Stimulated activated CD4-positive, alpha-beta T cell treated with anti-CD3 and anti-CD28 coated beads, Interleukin-2, amount 100 ng/mL, for 4 hours (primary cell): ENCODE measurements at places on chromosomes 6 and 20.

- DNase-seq = no peak
Measured at GRCh38 chr6:117483004-117483644, 650 bp downstream of the DCBLD1 start.

DNA sequence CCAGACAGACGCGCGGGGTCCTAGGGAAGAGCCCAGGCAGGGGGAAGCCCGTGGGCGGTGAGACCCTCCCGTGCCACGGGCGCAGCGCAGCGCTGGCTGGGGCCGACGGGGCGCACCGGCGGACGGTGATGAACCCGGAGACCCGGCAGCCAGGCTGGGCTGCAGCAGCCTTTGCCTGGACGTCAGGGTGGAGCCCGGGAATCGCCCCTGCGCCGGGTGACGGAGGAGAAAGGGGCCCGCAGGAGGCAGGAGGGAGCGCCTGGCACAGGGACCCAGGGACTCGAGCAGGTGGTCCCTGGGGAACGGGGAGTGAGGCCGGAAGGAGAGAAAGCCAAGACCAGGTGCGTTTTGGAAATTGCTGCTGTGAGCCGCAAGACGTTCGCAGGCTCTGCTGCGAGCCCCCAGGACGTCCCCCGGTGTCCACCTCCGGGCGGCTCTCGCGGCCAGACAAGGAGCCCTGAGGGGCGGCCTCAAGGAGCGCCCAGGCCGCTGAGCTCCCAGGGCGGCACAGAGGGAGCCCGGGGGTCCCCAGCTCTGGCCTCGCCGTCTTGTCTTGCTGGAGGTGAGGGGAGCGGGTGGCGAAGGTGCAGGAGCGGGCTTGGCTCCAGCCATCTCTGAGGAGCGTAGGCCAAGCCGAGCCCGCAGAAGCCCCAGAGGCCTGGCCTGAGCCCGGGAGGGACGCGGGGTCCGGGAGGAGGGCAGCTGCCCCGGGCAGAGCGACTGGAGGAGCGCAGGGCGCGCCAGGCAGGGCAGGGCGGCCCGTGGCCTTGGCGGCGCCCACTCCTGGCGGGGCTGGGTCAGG lies 191.2 kb upstream of the PDE10A start:
- no peak for DNase-seq

DNA sequence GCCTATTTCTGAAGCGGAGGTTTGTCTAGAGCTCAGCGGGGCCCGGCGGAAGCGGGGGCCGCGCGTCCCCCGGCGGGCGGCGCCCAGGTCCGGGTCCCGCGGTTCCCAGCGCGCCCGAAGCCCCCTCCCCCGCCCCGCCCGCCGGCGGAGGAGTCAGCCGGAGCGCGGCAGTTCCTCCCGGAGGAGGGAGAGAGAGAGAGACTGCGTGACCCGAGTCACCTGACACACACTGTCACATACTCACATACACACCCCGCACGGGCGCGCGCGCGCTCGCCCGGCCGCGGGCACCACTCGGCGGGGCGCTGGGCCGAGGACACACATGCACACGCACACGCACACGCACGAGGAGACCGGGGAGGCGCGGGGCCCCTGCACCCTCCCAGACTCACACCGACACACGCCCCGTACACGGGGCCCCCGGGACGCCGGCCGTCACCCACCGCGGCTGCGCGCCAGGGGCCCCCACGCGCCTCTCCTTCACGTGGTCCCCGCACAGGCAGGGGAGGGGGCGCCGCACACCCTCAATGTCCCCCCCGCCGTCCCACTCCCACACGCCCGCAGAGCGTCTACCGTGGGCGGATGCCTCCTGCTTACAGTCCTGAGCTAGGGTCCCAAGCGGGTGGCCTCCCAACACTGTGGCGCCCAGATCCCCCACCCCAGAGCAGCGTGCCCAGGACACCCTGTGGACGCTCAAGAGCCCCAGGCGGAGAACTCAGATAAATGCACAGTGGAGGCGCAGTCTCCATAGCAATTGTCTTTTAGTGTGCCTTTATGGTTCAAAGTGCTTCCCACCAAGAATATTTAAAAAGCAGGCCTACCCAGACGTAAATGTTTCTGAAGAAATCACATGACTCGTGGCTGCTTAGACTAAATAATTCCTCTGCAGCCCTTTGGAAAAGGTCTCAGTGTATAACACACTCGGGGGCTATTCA lies at the start of gene RRAGD:
Gene RRAGD, minus strand, starts transcription at position 203 of the 935 bp plus-strand sequence. CDS start 280 bp downstream, outside the sequence.
- DNase-seq = peak; percentile 57

DNA sequence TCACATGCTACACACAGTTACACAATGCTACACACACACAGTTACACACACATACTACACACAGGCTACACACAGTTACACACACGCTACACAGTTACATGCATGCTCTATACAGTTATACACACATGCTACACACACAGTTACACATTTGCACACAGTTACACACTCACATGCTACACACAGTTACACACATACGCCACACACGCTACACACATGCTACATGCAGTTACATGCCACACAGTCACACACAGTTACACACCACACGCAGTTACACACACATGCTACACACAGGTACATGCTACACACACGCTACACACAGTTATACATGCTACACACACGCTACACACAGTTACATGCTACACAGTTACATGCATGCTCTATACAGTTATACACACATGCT lies 15.6 kb downstream of the MYT1 start:
- no peak for DNase-seq

DNA sequence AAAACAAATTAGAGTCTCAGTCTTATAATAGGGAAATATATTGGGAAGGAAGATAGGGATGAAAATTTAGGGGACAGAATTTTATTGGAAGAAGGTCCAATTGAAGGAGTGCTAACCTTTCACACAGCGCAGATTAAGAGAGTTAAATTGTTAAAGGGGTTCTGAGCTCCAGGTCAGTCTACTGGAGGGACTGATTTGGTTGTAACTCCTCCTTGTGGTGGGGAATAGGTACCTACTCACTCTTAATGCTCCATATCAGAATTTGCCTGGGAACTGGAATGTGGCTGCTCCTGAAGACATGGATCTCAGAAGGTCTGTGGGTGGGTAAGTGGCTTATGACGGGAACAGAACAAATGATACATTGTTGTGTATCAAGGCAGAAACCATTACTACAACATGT lies 143.5 kb downstream of the FLRT3 start:
- DNase-seq = no peak

- DNase-seq = no peak
Measured at GRCh38 chr6:83463886-83464285, 33.0 kb upstream of the ME1 start.
